ENCODE measurements at places on chromosomes 16 and 17.

- no peak for DNase-seq
- peaks cover 9% of the 10 kb centered on the region for H3K4me1 ChIP-seq
- H3K36me3 ChIP-seq = no peaks in the 10 kb centered on the region
- H3K27me3 ChIP-seq = no peaks in the 10 kb centered on the region
- no peak overlapping the region for H3K4me3 ChIP-seq
These were observed 80.3 kb downstream of the FTO start for GRCh38 chr16:53784291-53784690.

DNA sequence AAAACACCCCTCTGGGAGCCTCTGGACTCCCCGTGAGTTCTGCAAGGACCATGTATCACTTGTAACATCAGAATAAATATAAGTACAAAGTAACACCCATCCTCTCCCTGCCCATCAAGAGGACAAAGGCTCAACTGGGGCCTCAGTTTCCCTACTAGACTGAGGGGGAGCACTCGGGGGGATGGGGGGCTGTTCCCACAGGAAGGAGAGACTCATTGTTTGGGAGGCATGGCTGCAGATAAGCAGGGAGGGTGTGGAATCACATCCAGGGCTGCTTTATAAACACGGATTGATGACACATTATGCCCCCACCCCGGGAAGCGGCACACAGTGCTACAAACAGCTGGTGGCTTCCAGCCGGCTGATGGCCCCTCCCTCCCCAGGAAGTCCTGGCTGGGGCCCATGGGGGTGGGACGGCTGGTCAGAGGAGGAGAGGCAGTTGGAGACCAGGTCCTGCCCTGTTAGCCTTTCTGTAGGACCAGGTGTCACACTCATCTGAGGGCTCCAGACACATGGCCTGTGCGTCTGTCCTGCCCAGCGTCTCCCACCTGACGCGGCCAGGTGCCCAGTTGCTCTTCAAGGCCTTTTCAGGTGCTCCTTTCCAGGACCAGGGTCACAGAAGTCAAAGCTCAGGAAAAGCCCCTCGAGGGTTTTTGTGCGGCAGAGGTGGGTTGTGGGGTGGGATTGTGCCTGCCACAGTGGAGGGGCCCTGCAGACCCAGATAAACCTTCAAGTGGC is 1.3 kb upstream of the MPG start:
- DNase-seq = no peak
- H3K27ac ChIP-seq = peak overlapping the region; percentile 91
- peaks cover 29% of the 10 kb centered on the region for H3K4me1 ChIP-seq
- H3K36me3 ChIP-seq = no peaks in the 10 kb centered on the region
- no peaks in the 10 kb centered on the region for H3K27me3 ChIP-seq

GRCh38 chr16:17939122-17939536 is 397.4 kb downstream of the NPIPA8 start:
- H3K36me3 ChIP-seq = no peaks in the 10 kb centered on the region
- H3K27ac ChIP-seq = no peak overlapping the region
- DNase-seq = no peak
- H3K4me3 ChIP-seq = no peak overlapping the region
- no peaks in the 10 kb centered on the region for H3K4me1 ChIP-seq

GRCh38 chr17:17041018-17041521 is 1.2 kb upstream of the MPRIP start:
- no peak for DNase-seq
- no peak overlapping the region for H3K4me3 ChIP-seq
- H3K27me3 ChIP-seq = no peaks in the 10 kb centered on the region
- peaks cover 7% of the 10 kb centered on the region for H3K4me1 ChIP-seq

DNA sequence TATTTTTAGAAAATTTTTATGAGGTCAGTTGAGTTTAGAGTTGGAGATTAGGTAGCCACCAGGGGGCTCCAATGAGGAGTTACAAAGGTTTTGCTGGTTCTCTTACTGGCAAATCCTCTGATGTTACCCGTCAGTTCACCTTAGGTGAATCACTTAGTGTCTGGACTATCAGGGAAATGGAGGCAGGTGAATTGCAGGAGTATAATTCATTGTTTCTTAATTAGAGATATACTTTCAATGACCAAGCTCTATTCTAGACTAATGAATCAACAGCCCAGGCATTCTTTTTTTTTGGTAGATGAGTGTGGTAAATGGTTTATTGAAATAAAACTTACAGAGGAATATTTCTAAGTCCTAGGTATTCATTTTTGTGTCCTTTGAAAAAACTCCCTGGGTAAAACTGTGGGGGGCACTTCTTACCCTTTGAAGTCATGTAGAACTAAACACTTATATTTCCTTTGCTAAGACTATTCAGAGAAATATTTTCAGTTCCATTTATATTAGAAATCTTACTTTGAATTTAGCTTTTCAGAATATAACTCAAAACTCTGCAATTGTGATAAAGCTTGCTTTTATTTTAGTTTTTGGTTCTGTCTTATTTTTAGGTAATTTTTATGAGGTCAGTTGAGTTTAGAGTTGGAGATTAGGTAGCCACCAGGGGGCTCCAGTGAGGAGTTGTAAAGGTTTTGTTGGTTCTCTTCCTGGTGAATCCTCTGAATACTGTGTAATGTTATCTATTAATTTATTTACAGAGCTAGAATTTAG is 17.7 kb downstream of the PSMD11 start:
- H3K4me1 ChIP-seq = no peaks in the 10 kb centered on the region
- no peak overlapping the region for H3K4me3 ChIP-seq
- H3K27me3 ChIP-seq = no peaks in the 10 kb centered on the region
- H3K36me3 ChIP-seq = no peaks in the 10 kb centered on the region
- no peak for DNase-seq

- H3K27me3 ChIP-seq = no peaks in the 10 kb centered on the region
- H3K4me3 ChIP-seq = no peak overlapping the region
- no peak overlapping the region for H3K27ac ChIP-seq
These were observed 950.2 kb downstream of the CDH11 start for GRCh38 chr16:64171632-64172031.

DNA sequence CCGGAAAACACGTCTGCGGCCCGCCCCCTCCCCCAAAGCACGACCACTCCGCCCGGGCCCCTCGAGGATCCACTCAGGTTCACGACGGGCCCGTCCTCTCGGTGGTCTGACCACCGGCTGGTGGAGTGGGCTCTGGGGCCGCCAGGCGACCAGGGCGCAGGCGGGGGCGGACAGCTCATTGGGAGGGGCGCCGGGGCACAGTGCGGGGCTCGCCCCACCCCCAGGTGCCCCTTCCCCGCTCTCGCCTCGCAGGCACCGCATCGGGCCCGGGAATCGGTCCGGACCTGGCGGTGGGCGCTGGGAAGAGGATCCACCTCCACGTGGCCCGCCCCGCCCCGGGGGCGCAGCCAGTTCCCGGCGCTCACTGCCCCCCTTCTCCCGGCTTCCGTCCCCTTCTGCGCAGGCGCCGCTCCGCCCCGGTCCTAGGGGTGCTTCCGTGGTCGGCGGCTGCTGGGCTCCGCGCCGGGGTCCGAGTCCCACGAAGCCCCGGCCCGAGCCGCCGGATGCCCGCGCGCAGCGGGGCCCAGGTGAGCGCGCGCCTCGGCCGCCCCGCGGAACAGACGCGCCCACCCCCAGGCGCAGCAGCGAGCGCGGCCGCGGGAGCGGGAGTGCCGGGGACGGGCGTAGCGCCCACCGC is at the start of gene MPG:
MPG (plus strand) TSS at position 419 of the 637 bp plus-strand sequence; CDS start at position 504, 85 bp downstream.
- peaks cover 26% of the 10 kb centered on the region for H3K4me1 ChIP-seq
- no peaks in the 10 kb centered on the region for H3K27me3 ChIP-seq
- peak; percentile 83 for DNase-seq
- H3K27ac ChIP-seq = peak within 1 kb of the TSS; percentile 91
- H3K36me3 ChIP-seq = no peaks in the 10 kb centered on the region

DNA sequence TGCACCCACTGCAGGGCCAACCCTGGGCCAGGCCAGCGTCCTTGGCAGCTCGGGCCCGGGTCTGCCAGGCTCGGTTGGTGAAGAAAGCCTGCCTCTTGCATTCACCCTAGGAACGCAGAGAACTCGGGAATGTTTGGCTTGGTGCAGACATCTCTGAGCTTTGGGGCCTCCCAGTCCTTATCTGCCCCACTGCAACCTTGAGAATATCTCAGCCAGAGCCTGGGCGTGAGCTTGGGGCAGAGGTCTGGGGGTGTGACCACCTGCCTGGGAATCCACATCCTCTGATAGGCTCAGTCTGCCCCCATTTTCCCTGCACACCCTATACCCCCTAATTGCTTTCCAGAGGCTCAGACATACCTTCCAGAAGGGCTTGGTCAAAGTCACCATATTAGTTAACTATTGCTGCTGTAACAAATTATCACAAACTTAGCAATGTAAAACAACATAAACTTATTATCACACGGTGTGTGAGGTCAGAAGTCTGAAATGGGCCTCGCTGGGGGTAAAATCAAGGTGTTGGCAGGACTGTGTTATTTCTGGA is 30.7 kb upstream of the ZNF423 start:
- H3K27ac ChIP-seq = no peak overlapping the region
- no peaks in the 10 kb centered on the region for H3K4me1 ChIP-seq
- H3K4me3 ChIP-seq = no peak overlapping the region
- DNase-seq = no peak

DNA sequence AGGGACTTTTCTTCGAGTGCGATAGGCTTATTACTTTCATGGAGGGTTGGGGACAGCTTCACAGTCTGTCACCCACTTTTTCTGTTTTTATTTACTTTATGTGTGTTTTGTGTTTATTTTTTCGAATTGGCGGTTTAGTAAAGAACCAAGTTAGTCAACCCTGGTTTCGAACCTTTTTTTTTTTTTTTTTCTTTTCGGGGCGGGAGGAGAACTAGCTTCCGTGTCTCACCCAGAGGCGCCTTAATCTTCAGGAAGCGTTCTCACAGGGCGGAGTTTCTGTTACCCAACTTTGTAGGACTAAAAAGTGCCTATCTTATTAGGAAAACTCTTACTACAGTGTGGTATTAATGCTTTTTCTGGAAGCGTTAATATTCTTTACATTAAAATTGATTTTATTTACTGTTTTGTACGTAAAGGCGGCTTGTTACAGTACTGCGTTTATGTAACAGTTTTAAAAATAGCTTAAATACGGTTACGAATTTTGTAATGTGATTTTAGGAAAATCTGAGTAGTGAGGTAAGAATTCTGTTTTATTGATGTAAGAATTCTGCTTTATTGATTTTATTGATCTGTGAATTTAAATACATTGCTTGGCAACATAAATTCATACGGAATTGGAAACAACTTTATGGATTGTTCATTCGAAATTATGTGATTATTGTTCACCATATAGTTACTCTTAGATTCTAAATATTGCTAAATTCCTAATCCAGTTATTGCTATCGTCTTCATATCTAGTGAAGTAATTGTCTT is 885 bp downstream of the ZNF207 start:
- no peak for DNase-seq
- no peaks in the 10 kb centered on the region for H3K36me3 ChIP-seq
- H3K27ac ChIP-seq = peak overlapping the region; percentile 97

DNA sequence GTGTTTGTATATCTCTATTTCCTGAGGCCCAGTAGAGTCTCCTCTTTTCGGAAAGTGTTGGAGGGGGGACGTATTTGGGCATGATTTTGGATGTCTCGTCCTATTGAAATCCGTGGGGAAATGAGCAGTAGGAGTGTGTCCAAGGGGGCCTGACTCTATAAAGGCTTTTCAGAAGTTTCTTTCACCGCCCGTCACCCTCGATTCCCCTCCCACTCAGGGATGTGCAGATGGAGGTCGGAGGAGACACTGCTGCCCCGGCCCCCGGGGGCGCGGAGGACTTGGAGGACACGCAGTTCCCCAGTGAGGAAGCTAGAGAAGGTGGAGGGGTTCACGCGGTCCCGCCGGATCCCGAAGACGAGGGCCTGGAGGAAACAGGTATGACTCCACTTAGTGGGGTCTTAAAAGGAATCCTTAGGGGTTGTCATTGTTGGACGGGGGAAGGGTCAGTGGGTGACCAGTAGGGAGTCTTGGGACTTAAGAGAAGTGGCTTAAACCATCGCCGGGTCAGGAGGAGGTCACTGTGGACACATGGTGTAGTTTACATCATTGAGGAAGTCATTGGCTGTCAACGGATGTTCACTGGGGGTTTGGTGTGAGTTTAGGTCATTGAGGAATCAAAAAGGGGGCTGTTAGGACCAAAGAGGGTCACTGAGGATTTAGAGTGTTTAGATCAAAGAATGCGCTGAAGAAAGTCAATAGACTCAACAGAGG is 424 bp downstream of the MON1B start:
- no peaks in the 10 kb centered on the region for H3K36me3 ChIP-seq
- peak overlapping the region; percentile 87 for H3K4me3 ChIP-seq
- DNase-seq = no peak
- no peaks in the 10 kb centered on the region for H3K4me1 ChIP-seq
- H3K27ac ChIP-seq = peak overlapping the region; percentile 96
